ENCODE measurements at places on chromosomes 3 and 15.

GRCh38 chr3:46861605-46862368 is 1.5 kb downstream of the MYL3 start:
- no peak for DNase-seq

DNA sequence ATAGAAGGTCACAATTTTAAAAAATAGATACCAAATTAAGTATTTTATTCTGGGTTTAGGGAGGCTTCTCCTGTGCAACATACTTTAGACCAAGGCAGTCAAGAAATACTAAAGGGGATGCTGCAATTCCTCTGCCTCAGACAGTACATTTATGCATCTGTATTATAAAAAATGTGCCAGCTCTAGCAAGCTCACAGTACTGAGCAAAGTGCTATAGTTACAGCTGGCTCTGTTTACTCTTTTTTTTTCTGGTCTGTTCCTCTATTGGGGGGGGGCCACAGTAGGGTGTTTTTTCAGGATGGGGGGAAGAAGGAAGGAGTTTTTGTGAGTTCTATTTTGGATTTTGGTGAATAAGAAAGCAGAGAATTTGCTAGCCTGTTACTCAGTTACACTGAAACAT is 185.0 kb downstream of the TIGIT start:
- DNase-seq, result no peak

DNA sequence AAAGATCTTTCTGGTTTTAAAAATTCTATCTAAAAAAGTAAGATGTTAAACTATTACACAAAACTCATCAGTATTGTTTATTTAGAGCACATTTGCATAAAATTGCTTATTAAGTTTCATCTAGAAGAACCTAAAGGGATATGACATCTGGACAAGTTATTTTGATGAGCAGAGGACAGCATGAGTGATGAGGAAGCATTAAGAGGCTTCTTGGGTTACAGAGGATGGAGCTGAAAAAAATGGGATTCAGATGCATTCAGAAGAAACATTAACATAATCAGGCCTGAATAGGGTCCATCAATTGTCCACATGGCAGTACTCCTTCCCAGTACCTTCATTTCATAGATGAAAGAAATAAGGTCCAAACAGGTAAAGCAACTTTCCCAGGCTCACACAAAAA is 41.6 kb downstream of the IMPG2 start:
- DNase-seq, result no peak

GRCh38 chr3:52481819-52482521 is 13.2 kb upstream of the STAB1 start:
- no peak for DNase-seq

DNA sequence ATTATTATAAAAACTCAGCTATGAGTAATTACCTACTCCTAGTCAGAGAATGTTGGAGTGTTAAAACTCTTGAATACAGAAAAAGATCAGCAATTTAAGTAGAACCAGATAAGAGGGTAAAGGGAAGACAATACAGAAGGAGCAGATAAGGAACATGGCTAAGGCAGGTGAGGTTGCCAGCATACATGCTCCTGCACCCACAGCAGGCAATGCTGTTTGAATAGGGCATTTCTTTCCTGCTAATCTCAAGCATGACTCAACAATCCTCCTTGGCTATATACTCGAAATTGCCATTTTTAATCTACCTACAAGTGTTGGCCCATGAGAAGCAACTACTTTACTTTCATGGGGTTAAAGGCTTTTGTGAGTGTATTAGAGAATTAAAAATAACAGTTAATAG is 494.5 kb downstream of the DIPK2A start:
- no peak for DNase-seq

DNA sequence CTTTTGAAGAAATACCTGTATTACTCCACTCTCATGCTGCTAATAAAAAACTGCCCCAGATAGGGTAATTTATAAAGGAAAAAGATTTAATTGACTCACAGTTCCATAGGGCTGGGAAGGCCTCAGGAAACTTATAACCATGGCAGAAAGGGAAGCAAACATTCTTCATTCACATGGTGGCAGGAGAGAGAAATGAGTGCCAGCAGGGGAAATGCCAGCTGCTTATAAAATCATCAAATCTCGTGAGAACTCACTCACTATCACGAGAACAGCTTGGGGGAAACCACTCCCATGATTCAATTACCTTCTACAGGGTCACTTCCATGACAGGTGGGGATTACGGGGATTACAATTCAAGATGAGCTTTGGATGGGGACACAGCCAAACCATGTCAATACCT is 18.7 kb downstream of the MFSD1 start:
- DNase-seq, result no peak

DNA sequence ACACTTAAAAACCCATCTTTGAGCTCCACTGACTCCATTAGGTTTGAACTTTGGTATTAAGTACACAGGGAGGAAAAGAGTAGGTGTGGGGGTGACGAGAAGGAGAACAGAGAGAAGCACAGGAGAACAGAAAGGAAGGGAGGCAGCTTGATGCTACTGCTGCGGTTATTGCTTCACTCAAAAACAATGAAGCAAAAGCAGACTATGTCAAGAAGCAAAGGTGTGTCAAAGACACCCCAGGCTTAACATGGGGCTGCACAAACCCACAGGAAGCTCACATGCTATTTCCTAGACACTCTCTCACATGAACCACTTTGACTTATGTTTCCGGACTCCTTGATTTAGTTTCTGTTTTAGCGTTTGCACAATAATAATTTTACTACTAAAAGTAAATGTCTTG is 961.0 kb upstream of the CFAP20DC start:
- no peak for DNase-seq

- no peak for DNase-seq
Observed at GRCh38 chr3:131067983-131068382, 41.3 kb downstream of the NEK11 start.

DNA sequence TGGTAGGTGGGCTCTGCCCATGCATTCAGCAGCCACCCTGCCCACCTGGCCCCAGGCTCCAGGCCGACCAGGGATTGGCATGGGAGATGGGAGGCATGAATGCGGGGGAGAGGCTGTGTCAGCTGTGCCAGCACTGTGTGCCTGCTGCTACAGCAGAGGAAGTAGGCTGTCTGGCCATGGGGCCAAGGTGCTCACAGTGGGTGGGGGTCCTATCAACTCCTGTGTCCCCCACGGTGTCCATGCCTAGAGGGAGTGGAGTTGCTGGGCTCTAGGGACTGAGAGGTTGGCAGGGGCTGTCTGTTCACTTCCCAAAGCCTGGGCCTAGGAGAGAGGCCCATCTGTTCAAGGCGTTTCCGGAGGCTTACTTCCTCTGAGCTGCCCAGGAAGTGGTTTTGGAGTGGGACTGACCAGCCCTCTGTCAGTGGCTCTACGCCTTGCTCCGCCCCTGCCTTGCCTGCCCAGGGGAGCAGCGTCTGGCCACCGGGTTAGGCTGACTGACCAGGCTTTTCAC is 5.8 kb downstream of the PRKCD start:
- no peak for DNase-seq

GRCh38 chr3:59451800-59452746 is 402.2 kb upstream of the CFAP20DC start:
- DNase-seq, result no peak

- DNase-seq, result no peak
Observed at GRCh38 chr15:51425517-51426040, 84.1 kb downstream of the GLDN start.

DNA sequence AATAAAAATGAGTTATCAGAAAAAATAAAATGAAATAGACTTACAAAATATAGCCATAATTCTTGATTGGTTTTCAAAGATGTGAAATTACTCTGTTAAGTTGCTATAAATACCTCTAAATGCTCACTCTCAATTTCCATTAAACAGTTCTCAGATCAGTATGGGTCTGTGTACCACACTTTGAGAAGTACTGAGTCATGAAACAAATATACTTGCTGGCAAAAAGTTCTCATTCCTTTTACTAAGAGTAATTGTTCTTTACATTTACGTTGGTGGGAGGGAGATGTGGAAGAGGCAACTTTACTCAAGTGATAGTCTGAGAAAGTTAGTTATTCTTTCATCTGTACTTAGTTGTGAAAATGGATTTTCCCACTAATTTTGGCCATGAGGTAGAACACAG is 96.3 kb downstream of the ZNF385D start:
- DNase-seq, result no peak

DNA sequence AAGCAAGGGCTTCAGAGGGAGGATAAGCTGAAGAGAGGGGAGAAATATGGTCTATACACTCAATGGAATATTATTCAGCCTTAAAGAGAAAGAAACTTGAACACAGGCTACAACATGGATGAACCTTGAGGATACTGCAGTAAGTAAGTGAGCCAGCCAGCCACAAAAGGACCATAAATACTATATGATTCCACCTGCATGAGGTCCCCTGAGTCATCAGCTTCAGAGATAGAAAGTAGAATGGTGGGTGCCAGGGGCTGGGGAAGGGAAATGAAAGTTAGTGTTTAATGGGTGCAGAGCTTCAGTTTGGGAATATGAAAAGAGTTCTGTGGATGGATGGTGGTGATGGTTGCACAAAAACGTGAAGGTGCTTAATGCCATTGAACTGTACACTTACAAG is 68.4 kb upstream of the SEC13 start:
- DNase-seq, result no peak

DNA sequence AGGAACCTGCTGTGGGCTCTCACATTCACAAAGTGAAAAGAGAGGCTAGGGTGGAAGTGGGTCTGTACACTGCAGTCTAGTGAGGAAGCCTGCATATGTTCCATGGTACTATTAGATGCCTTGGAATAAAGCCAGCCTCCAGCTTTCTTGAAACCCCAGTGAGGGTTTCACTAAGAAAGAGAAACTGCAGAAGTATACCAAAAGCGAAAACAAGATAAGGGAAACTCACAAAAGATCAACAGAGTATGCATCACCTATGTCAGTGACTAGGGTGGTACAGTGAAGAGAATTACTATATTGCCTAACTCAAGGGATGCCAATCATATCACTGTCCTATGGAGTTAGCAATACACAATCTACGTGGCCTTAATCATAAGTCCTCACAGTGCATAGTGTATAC is 212.5 kb upstream of the GADL1 start:
- no peak for DNase-seq

DNA sequence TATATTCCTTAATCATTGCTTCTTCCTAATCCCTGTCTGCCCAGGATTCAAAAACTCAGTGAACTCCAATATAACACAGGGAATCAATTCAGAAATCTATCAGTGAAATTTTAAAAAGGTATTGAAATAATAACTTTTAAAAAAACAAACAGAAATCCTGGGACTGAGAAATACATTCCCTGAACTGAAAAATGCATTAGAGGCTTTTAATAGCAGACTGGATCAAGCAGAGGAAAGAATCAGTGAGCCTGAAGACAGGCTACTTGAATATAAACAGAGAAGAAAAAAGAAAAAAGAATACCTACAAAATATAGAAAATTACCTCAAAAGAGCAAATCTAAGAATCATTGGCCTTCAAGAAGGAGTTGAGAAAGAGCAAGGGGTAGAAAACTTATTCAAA is 54.7 kb downstream of the CEP70 start:
- DNase-seq, result no peak

DNA sequence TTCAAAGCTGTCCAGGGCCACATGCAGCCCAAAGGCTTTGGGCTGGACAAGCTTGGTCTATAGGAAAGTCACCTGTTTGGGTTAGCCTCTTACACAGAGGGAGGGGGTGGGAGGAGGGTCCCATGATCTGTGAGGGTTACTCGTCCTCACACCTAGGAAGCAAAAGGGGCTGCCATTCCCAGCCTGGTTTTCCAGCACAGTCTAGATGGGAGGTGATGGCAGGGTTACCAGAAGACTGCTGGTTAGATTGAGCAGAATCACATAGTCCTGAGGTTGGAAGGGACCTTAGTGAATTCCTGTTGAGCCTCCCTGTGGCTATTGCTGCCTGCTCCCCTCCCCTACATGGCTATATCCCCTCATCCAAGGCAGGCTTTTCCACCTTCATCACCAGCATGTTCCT is 101.8 kb downstream of the SEMA5B start:
- DNase-seq, result no peak

DNA sequence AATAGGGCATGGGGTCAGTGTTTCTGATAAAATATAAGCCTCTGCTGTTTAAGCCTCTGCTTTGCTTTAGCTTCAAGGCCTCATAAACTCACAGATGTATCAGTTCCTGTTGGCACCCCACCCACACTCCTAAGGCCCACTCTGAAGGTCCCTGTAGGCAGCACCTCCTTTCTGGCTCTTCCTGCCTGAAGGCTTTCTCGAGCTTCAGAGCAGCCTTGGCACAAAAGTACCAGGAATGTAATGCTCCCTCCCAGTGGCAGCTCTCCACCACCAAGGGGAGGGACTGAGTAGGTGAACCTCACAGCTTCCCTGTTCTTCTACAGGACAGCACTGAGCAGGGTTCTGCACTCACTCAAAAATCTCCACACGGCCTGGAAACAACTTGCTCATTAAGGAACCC is 102.2 kb downstream of the ABHD5 start:
- DNase-seq, result no peak

DNA sequence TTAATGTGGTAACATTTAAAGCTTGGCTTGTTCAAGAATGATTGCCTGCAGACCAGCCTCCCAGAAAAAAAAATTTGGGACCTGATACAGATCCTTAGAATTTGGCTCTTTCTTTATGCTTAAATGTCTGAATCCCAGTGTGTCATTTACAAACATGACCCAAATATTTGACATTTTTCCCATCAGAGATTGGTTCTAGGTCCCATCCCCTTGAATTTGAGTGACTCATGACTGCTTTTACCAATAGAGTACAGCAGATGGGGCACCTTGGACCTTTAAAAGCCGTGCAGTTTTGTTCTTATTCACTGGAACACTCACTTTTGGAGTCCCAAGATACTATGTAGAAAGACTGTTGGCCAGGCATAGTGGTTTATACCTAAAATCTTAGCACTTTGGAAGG is 231.6 kb downstream of the ZIC1 start:
- DNase-seq, result no peak

- DNase-seq, result no peak
Observed at GRCh38 chr15:28078191-28078719, 20.9 kb downstream of the OCA2 start.

DNA sequence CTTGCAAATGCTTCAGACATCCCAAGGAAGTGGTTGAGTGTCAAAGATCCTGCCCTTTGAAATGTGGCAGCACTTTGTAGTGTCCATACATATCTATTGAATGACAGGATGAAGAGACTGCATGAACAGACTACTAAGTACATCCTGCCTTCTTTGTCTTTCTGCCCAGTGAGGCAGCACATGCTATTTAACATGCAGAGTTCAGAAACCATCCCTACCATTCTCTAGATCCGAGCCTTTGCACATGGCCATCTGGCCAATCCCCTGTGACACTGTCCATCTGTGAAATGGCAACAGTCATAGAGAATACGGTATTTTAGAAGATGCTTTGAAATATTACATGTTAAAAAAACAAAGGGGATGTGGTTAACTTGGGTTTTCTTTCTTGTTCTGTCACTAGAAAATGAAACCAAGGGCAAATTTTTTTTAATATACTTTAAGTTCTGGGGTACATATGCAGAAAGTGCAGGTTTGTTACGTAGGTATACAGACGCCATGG is 519.6 kb downstream of the NTRK3 start:
- DNase-seq, result no peak

- DNase-seq, result no peak
Observed at GRCh38 chr15:90171623-90172022, 29.5 kb upstream of the SEMA4B start.

GRCh38 chr3:106438887-106439286 is 570.1 kb upstream of the CBLB start:
- DNase-seq, result no peak
